ENCODE measurements at places on chromosomes 13 and 19.

- no peak for DNase-seq
Observed at GRCh38 chr13:23350009-23350408, 83.5 kb downstream of the SACS start.

GRCh38 chr13:62357887-62358645 is 942.4 kb upstream of the PCDH20 start:
- no peak for DNase-seq

GRCh38 chr13:27398360-27398759 is 26.1 kb upstream of the GTF3A start:
- DNase-seq = no peak

DNA sequence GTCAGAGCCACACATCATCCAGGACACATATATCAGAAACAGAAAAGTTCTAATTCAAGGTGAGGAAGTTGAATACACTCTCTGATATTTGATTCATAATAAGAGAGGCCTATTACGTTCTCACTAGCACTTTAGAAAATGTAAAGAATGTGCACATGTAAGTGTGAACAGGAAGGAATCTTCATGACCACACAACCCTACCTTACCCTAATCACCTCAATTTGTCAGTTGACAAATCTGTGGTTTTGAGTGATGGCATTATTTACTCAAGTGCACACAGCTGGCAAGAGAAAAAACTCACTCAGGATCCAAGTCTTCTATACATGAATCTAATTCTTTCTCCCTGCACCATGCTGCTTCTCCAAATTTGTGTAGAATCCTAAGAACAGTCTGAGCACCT is 445.8 kb downstream of the SUCLA2 start:
- DNase-seq = no peak

DNA sequence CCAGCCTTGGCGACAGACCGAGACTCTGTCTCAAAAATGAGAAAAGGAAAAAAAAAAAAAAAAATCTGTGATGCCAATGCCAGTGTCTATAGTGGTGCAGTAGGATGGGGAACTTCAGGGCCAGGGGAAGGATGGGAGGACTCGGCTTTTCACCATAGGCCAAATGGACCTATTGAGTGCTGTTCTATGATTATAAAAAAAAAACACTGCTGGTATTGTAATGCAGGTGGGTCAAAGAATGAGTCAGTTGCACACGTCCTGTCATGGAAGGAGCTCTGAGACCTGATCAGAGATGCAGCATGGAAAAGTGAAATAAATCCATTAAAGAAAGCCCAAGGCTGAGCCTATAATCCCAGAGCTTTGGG is 7.0 kb downstream of the DNAJB1 start:
- no peak for DNase-seq

DNA sequence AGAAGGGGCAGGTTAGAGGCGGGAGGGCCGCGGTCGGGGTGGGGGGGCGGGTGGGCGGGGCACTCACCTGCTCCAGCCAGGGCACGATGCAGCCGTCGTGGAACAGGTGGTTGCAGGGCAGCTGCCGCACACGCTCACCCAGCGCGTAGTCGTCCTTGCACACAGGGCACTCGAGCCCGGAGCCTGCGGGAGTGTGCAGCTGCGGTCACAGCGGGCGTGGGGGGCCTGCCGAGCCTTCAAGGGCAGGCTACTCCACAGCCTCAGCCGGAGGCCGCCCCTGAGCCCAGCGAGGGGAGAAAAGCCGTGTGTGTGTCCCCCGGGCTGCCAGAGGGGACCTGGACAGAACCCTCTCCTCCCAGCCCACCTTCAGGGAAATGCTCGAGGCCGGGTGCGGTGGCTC is 8.6 kb downstream of the FGF22 start:
- no peak for DNase-seq

DNA sequence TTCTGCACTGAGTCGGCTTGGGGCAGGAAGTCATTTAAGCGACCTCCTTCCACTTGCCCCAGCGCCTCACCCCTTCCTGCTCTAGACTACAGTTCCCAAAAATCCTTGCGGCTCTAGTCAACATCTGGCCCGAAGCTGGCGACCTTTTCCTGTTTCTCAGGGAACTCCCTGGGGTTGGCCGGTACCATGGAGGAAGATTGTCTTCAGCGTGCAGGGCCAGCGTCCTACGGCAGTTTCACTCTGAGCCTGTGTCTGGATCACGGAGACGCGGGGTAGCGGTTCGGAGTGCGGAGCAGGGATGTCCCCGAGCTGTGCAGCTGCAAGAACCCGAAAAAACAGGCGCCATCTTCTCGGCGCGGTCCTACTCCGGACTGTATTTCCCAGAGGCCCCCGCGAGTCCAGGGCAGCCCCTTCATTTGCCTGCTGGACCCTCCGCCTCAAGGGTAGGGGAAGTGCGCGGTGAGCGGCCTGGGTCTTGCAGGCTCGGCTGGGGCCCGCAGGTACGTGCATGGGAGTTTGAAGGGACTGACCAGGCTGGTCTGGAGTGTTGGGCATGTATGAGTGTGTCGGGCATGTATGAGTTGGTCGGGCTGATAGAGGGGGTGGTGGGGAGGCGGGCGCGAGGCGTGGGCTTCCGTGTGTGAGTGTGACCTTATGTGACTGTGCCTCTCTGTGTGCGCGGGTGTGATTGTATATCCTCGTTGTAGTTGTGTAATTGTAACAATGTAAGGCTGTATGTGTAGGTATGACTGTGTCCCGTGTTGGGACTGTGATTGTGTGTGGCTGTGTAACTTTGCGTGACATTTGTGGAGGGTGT is at the start of gene ZNF383:
Gene ZNF383, plus strand, starts transcription at position 440 of the 817 bp plus-strand sequence. CDS start 12,240 bp downstream, outside the sequence.
- peak; percentile 90 for DNase-seq

DNA sequence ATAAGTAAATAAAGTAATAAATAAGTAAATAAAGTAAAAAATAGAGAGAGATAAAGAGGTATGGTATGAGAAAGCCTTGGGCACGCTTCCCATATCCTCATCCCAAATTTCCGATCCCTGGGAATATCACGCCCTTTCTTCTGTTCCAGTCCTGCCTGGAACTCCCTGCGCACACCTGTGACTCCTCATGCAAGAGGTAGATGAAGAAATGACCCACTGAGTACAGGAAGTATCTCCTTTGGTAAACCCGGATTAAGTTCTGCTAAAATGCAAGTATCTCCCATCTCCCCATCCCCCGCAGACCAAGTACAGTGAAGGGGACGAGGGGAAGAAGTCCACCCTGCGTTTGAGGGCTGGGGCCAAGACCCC is 399 bp upstream of the ZNF136 start:
- no peak for DNase-seq

All from stimulated activated naive CD4-positive, alpha-beta T cell (primary cell).